ENCODE measurements at places on chromosomes 11 and 22.
A peak's percentile ranks its signal among the peaks of the same experiment; 100 is the strongest.

GRCh38 chr11:117186431-117186761 is 7.9 kb downstream of the SIDT2 start:
- no peak for DNase-seq

- no peak for DNase-seq
Observed at GRCh38 chr11:113073290-113073953, 112.2 kb downstream of the NCAM1 start.

DNA sequence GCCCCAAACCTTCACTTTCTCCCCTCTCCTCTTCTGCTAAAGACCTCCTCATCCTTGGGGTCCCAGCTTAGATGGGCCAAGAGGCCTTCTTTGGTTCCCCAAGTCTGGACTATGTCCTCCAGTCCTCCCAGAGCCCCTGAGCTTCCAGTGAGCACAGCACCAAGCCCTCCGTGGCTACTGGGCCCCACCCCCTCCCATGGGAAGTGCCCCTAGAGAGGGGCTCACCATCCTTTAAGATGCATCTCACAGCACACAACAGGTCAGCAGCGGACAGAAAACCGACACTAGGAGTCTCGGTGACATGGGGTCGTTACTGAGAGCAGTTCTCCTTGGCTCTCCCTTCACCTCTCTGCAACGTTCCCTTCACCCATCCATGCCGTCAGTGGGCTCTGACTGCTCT is 2.7 kb downstream of the LRRC32 start:
- DNase-seq = no peak

- DNase-seq = no peak
Observed at GRCh38 chr11:7021318-7021717, 1.0 kb downstream of the NLRP14 start.

DNA sequence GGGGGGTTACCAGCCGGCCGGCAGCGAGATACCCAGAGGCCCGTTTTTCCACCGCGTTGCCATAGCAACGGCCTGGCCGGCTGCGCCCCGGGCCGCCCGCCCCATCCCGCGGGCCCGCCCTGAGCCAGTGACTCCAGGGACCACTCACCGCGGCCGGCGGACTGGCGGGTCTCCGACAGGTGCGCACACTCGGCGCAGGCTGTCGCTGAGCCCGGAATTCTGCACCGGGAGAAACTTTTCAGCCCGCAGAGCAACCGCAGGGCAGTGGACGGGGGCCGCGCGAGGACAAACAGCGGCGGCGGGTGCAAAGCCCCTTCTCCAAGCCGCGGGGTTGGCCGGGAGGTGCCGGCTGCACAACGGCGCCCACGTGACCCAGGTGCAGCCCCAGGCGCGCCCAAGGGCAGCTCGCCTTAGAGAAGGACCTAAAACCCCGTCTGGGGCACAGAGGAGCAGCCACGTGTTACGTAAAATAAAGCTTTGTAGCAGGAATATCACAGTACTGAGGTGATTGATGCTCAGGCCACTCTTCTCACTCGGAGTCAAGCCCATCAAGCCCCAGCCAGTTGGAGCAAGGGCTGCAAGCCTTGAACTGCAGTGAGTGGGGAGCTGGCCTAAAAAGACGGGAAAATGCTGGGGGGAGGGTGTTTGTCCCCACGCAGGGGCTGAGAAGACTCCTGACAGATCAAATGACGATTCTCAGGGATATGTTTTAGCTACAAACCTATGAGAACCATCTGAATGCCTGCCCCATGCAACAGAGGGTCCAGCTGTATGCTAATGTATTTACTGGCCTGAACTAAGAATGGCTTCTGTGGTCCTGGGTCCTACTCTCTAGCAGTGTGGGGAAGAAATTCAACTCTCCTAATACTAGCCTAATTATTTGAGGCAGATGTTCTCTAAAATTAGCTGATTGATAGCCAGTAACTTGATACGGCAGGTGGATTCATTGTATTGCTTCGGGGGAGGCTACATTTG is at the start of gene STK33:
TSS of gene STK33 (minus strand) at position 294 of the 975 bp plus-strand sequence. CDS start 119,323 bp downstream, outside the sequence.
- peak; percentile 27 for DNase-seq

DNA sequence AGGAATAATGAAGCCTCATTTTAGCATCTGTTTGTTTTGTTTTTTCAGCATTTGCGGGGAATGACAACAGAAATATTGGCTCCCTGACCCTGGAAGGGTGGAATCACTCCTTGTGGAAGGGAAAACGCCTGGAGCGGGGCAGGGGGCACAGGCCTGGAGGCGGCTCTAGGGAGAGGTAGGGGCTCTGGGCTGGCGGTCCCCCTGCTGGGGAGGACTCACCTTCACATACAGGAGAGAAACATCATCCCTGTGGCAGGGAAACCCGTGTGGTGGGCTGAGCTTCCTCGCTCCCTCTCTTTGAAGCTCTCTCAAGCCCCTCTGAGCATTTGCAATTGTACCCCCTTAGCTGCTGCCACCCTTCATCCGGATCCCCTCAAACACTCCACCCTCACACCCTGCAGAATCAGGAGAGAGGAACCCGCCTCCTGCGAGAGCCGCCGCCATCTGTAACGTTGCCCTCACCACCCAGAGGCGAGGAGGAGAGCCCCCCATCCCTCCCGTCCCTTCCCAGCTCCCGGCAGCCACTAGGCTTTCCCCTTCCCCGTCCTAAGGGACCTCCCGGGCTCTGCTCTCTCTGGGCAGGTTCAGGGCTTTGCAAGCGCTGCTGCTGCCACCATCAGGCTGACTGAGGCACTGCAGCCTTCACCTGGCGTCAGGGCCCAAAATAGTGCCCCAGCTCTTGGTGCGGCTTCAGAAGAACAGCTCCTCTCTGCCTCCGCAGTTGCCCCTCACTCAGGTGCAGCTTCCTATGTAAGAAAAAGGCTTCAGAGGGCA is 10.4 kb downstream of the KIRREL3 start:
- DNase-seq = peak; percentile 85

- DNase-seq = no peak
Observed at GRCh38 chr11:99327066-99327465, 306.3 kb downstream of the CNTN5 start.

DNA sequence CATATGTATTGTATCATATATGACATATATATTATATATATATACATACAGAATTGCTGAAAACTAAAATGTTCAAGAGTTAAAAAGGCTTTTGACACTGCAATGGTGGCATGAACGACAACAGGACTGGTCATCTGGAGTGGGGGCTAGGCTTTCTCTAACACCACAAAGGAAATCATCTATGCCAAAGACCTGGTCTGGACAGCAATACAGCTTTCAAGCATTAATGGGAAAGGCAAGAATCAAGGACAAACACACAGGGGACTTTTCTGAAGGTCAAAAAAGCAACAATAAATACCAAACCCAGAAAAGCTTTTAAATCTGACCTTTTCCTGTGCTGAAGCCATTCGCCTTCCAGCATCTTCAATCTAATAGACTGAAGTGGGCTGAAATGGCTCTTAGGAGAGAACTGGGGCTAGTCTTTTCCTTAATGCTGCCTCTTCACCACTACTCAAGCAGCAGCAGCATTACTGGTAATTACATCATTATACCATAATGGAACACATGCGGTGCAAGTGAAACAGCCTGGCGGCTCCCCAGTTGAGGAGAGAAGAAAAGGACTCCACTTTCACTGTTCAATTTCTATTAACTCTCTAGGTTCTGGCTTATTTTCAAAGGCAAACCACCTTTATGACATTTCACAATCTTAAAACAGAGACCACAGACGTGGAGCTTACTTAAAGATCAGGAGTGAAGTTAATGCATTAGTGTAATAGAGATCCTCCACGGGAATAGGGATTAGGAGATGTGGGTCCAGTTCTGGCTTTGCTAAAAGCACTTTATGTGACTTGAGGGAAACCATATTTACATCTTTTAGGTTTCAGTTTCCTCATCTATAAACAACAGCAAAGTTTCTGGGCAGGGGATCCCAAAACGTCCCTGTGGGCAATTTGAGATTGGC is 63.0 kb downstream of the GAB2 start:
- DNase-seq = no peak

GRCh38 chr11:46363031-46363407 is 15.8 kb downstream of the DGKZ start:
- DNase-seq = no peak

GRCh38 chr11:91078221-91078620 is 855.4 kb upstream of the CHORDC1 start:
- no peak for DNase-seq

- DNase-seq = no peak
Observed at GRCh38 chr11:130407978-130408377, 20.4 kb downstream of the ADAMTS8 start.

DNA sequence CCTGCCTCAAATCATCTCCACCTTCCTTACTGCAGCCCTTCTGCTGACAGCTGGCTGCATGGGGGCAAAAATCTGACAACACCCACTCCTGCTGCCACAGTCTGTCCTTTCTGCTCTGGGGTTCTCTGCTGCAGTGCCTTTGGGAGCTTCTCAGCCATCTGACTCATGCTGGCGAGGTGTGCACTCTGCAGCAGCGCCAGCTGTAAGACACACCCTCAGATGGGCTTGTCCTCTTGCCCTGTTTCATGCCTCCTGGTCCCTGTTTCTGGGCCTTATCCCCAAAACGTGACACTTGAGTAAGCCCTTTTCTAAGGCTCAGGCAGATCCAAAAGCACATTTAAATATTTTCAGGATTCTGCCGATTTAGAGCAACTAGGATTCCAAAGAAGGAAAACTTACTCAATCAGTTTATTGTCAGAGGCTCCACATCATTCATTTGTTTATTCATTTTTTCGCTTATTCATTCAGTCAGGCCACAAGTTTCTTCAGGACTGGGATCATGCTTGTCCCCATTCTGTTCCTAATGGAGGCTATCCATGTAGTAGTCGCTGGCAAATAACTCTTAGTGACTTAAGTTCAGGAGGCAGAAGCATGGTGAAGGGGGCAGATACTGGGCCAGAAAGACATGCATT is 60.2 kb downstream of the SMIM38 start:
- no peak for DNase-seq

DNA sequence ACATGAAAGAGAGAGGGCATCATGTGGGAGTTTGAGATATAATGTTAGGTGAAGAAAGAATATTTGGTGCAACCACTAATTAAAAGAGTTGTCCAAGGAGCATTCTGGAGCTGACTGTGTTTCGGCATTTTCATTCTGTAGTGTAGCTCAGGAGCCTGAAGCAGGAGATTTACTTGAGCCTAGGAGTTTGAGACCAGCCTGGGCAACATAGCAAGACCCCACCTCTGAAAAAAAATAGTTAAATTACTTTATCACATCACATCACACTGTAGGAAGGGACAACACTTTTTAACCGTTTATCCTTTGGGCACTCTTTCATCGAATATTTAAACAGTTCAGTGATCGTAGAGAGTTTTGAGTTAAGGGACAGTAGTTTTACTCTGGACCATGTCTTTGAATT is 50.3 kb upstream of the SLC25A18 start:
- DNase-seq = no peak

- DNase-seq = no peak
Observed at GRCh38 chr22:31045900-31046538, 35.1 kb upstream of the SMTN start.

GRCh38 chr11:80155412-80156017 is 714.7 kb upstream of the TENM4 start:
- no peak for DNase-seq

- DNase-seq = no peak
Observed at GRCh38 chr11:117610045-117610444, 187.0 kb downstream of the DSCAML1 start.

DNA sequence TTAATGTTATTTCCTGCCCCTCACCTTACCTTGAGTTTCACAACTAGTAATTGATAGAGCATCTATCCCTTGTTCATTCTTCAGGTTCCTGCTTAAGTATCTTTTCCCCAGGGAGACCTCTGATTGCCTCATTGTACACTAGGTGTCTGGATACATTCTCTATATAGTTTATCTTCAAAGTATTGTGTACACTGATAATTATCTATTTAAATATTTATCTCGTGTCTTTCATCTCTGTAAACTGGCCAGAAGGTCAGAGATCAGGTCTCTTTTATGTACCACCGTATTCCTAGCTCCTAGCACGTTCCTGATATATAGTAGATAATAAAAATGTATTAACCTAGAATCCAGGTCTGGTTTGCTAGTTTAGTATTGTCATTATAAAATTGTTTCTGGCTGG is 6.4 kb downstream of the TMEM126B start:
- DNase-seq = no peak

DNA sequence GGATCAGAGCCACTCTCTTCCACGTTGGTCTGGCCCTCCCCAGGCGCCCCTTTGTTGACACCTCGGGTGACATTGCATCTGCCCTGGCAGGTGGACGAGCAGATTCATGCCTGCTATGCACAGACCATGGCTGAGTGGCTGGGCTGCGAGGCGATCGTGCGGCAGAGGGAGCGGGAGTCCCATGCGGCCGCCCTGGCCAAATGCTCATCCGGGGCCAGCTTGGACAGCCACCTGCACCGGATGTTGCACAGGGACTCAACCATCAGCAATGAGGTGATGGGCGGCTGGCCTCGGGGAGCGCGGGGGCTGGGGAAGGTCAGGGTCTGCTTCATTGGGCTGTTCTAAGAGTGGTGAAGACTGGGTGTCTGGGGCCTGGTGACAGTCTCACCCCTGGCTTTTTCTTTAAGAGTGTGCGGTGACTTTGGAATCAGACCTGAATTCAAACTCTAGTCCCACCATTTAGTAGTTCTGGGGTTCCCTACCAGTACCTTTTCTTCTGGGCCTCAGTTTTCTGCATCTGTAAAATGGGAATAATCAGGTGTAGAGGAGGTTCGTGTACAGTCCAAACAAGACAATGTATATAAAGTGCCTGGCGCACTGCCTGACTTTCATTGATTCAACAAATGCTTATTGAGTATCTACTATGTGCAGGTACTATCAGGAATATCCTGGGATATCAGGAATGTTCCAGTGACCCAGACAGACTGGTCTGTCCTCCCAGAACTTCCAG is 53.0 kb downstream of the LHFPL7 start:
- no peak for DNase-seq

GRCh38 chr11:128172046-128172878 is 415.1 kb downstream of the ETS1 start:
- DNase-seq = no peak

DNA sequence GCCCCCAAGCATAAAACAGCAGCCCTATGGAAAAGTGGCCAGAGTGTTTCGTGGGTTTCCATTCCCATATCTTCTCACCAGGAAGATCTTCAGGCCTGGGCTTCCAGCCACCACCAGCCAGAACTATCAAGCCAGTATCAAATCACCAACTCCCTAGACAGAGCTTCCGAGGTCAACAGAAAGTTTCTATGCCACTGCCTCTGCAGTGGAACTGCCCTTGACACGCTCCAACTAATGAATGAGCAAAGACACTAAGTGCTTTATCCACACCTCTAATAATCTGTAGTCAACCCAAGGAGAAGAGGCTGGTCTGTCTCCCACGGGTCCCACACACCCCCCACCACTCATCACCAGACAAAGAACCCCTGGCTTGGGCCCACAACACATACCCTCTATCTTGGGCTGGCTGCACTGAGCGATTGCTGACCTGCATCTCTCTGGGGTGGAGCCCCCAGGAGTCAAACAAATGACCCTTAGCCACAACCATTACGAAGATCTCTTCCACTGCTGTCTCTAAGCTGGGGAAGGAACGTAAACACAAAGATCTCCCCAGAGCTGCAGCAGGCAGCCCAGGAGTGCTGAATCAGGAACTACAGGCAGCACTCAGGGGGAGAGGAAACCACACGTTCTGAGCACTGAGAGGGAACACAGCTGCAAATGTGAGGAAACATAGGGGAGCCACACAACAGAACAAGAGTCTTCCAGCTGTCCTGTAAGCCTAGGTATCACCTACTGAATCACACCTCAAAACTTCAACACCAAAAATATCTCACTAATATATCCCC is 9.7 kb downstream of the OR5AN1 start:
- no peak for DNase-seq

GRCh38 chr11:20627026-20627425 is 27.6 kb downstream of the SLC6A5 start:
- no peak for DNase-seq

GRCh38 chr11:45092901-45093760 is 53.3 kb upstream of the PRDM11 start:
- DNase-seq = no peak

Data from H1 (cell line).